Femur (tissue), 1 donor: ENCODE measurements at places on chromosomes 4 and X.

GRCh38 chrX:91079342-91080114 is 355.1 kb upstream of the PABPC5 start:
- no peak for DNase-seq

GRCh38 chr4:78131403-78131802 is 74.3 kb downstream of the FRAS1 start:
- DNase-seq, result peak; percentile 25

GRCh38 chr4:79175716-79176115 is 150.1 kb downstream of the NAA11 start:
- DNase-seq, result no peak

DNA sequence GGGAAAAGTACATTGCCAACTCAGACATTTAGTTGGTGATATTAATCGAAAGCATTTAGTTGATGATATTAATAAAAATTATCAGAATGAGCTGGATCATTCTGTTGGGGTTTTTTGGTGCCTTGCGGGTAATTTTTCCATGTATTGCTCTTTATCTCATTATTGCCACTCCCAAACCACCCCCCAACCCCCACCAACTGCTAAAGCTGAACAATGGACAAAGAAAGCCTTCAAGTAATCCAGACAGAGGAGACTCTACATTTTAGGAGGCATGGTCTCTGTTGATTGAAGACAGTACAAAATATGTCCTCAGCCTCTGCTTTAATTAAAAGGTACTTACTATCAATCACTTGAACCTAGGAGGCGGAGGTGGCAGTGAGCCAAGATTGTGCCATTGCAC is 22.5 kb downstream of the PDK3 start:
- no peak for DNase-seq

DNA sequence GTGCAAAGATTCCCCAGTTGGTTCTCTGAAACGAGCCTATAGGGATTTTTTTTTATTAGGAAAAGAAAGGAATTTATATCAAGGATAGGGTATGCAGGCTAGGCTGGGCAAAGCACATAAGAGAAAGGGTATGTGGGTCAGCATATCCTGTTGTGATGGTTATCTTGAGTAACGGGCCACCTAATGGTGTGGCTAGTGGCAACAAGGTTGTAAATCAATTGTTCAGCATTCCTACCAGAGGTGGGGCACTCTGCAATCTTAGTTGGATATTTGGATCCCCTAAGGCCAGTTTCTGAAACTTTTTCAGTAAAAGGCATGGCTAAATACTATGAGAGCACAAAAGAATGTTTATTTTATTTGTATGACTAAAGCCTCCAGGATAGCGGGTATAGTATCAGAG is 42.7 kb downstream of the DCAF12L1 start:
- no peak for DNase-seq
